ENCODE measurements at places on chromosomes 2 and 18. TPM values are rescaled to one million over a fixed set of nuclear protein-coding genes. Genes with fewer than 3 reads are reported as not detected.

Gene CSRNP3
- total RNA-seq: 1.9 TPM

Gene MAPK4
- total RNA-seq: not detected

Gene CERKL
- under 0.01 TPM for total RNA-seq

Gene FAM110C
- not detected for total RNA-seq

Gene DNER
- 0.55 TPM for total RNA-seq

Gene BCS1L
- 49.9 TPM for total RNA-seq

Gene OTOS
- not detected for total RNA-seq
